ENCODE measurements at places on chromosomes 7 and 10. TPM values are rescaled to one million over a fixed set of nuclear protein-coding genes. Genes with fewer than 3 reads are reported as not detected.

The ARPC1A gene
- total RNA-seq: 45.4 TPM

The ANK3 gene
- 12.0 TPM for total RNA-seq

The HOXA5 gene
- not detected for total RNA-seq

The ABI1 gene
- total RNA-seq: 37.2 TPM

The SFRP4 gene
- not detected for total RNA-seq

The GJC3 gene
- total RNA-seq: 0.47 TPM

The PAPSS2 gene
- 0.20 TPM for total RNA-seq

The KCNIP2 gene
- total RNA-seq: 2.4 TPM

The FXYD4 gene
- total RNA-seq: not detected

The ST8SIA6 gene
- not detected for total RNA-seq

The RNF133 gene
- total RNA-seq: not detected

The VAX1 gene
- not detected for total RNA-seq

The KAZALD1 gene
- 0.72 TPM for total RNA-seq

The ETV1 gene
- total RNA-seq: 0.18 TPM

The ZNF438 gene
- total RNA-seq: 3.9 TPM

The GPR37 gene
- total RNA-seq: not detected

The TSPAN13 gene
- total RNA-seq: 0.47 TPM

The IDI2 gene
- total RNA-seq: not detected

Data from activated CD8-positive, alpha-beta T cell treated with anti-CD3 and anti-CD28 coated beads for 36 hours (primary cell).